Suprapubic skin (tissue), 4 donors: ENCODE measurements at places on chromosomes 2 and 18. TPM values are rescaled to one million over a fixed set of nuclear protein-coding genes. Genes with fewer than 3 reads are reported as not detected.

GRCh38 chr2:47201224-47201623, 46.1 kb upstream of the STPG4 start:
- no peak overlapping the region for H3K4me3 ChIP-seq
- H3K27ac ChIP-seq, result no peak overlapping the region
- DNase-seq, result no peak
- H3K36me3 ChIP-seq, result no peaks in the 10 kb centered on the region
- no peaks in the 10 kb centered on the region for H3K27me3 ChIP-seq

DNA sequence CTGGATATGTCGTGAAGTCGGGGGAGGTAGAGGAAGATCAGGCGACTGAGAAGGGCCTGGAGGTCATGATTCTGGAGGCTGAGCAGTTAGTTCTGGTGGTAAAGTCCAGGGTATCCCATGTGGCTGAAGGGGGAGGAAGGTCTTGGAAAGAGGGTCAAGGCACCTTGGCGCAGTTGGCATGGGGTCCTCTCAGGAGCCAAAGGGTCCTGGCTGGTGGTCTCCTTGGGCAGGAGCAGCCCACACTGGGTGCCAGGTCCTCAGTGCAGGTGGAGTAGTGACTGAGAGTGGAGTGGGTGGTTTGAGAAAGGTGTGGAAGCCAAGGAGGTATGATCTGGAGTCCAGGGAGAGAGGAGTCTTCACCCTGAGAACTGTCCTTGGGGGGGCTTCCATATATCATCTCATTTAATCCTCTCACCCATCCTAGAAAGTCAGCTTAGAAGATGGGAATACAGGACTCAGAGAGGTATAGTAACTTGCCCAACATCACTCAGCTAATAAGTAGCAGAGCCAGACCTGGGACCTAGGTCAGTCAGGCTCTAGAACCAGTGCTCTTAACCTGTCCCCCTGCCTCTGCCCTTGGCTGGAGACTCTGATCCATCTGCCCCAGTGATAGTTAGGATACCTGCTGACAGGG, 24.5 kb downstream of the FBXO41 start:
- H3K4me1 ChIP-seq, result no peaks in the 10 kb centered on the region
- no peak overlapping the region for H3K27ac ChIP-seq
- no peak for DNase-seq
- peaks cover 3% of the 10 kb centered on the region for H3K36me3 ChIP-seq

DNA sequence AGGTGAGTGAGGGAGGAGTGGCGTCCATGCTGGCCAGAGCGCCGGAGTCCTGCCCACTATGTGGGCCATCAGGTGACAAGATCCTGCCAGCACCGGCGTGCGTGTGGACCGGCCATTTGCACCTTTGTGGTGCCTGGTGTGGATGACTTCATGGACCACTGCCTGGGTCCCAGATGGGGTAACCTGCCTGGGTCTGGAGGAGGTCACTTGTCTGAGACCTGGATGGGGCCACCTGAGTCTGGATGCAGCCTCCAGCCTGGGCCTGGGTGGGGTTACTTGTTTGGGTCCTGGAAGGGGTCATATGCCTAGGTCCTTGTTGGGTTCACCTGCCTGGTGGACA, 299.6 kb downstream of the NDUFA10 start:
- peaks cover 5% of the 10 kb centered on the region for H3K27me3 ChIP-seq
- peaks cover 35% of the 10 kb centered on the region for H3K4me1 ChIP-seq
- no peak overlapping the region for H3K4me3 ChIP-seq
- H3K27ac ChIP-seq, result no peak overlapping the region

- H3K27ac ChIP-seq, result no peak overlapping the region
- DNase-seq, result no peak
- H3K36me3 ChIP-seq, result no peaks in the 10 kb centered on the region
- H3K4me1 ChIP-seq, result peaks cover 5% of the 10 kb centered on the region
Observed at GRCh38 chr18:44878335-44878734, 197.6 kb downstream of the SETBP1 start.

DNA sequence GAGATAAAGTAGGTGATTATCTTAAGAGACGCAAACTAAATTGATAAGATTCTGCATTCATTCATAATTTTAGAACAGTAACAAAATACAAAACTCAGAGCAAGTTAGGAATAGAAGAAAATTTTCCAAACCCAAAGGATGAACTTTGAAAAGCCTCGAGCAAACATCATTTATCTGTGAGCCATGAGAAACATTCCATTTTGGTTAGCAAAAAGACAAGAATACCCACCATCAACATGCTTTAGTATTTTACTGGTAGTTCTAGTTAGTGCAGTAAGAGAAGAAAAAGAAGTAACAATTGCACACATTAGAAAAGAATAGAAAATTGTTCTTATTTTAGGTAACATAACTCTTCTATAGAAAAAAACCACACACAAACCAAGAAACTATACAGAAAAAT, 291.3 kb upstream of the TCF4 start:
- no peak for DNase-seq
- H3K27me3 ChIP-seq, result peaks cover 3% of the 10 kb centered on the region
- no peaks in the 10 kb centered on the region for H3K36me3 ChIP-seq
- H3K4me1 ChIP-seq, result no peaks in the 10 kb centered on the region

- H3K4me3 ChIP-seq, result no peak overlapping the region
- no peaks in the 10 kb centered on the region for H3K27me3 ChIP-seq
- H3K36me3 ChIP-seq, result no peaks in the 10 kb centered on the region
- no peak overlapping the region for H3K27ac ChIP-seq
- no peak for DNase-seq
Observed at GRCh38 chr2:236775511-236775910, 205.9 kb downstream of the ACKR3 start.

GRCh38 chr2:192004188-192004963, 157.5 kb upstream of the CAVIN2 start:
- no peaks in the 10 kb centered on the region for H3K36me3 ChIP-seq
- H3K27ac ChIP-seq, result no peak overlapping the region
- no peak for DNase-seq
- H3K27me3 ChIP-seq, result no peaks in the 10 kb centered on the region
- no peaks in the 10 kb centered on the region for H3K4me1 ChIP-seq
- H3K4me3 ChIP-seq, result no peak overlapping the region

DNA sequence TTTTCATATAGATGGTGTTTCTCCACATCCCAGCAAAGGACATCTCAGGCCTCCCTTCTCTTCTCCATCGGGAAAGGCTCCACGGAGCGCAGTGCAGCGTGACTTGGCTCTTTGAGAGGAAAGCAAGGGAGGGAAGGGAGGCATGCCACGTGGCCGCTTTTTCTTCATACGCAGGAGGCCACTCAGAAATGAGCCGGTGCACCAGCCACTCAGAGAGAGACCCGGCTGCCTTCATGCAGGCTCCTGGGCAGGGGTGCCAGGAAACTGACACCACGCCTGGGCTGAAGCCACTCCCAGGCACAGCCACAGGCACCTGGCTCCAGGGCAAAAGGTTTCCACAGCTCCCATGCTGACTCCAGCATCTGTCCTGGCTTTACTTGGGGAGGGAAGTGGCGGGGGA, 11.1 kb upstream of the LOXHD1 start:
- H3K27me3 ChIP-seq, result no peaks in the 10 kb centered on the region
- no peaks in the 10 kb centered on the region for H3K4me1 ChIP-seq

GRCh38 chr2:58182527-58182926, 58.6 kb downstream of the FANCL start:
- H3K4me1 ChIP-seq, result no peaks in the 10 kb centered on the region
- no peak overlapping the region for H3K27ac ChIP-seq
- DNase-seq, result no peak
- no peaks in the 10 kb centered on the region for H3K27me3 ChIP-seq

- no peak overlapping the region for H3K4me3 ChIP-seq
- H3K27ac ChIP-seq, result no peak overlapping the region
Observed at GRCh38 chr18:3794537-3795348, 344.8 kb downstream of the TGIF1 start.

DNA sequence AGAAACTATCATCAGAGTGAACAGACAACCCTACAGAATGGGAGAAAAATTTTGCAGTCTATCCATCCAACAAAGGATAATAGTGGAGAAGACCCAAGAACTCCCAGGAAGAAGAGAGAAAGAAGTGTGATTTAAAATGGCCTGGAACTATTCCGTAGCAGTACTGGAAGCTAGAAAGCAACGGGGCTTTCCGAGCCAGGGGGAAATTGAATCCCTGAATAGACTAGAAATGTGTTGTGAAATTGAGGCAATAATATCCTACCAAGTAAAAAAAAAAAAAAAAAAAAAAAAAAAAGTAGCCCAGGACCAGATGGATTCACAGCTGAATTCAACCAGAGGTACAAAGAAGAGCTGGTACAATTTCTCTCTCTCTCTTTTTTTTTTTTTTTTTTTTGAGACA, 69.3 kb downstream of the FARP2 start:
- no peak overlapping the region for H3K4me3 ChIP-seq
- no peaks in the 10 kb centered on the region for H3K27me3 ChIP-seq
- H3K27ac ChIP-seq, result no peak overlapping the region
- H3K36me3 ChIP-seq, result peaks cover 45% of the 10 kb centered on the region
- no peaks in the 10 kb centered on the region for H3K4me1 ChIP-seq

GRCh38 chr18:9848170-9848879, 37.4 kb upstream of the TXNDC2 start:
- DNase-seq, result no peak
- H3K4me3 ChIP-seq, result no peak overlapping the region
- H3K27me3 ChIP-seq, result no peaks in the 10 kb centered on the region
- H3K27ac ChIP-seq, result no peak overlapping the region

DNA sequence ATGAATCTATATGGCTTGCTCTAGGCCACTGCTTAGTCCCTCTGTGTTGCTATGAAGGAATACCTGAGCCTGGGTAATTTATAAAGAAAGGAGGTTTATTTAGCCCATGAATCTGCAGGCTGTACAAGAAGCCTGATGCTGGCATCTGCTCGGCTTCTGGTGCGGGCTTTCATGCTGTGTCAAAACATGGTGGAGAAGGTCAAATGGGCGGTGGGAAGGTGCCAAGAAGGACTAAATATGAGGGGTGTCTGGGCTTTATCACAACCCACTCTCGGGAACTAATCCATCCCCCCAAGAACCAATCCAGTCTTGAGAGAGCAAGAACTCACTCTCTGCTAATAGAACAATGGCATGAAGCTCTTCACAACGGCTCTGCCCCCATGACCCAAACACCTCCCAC, 481.6 kb downstream of the EIPR1 start:
- no peak for DNase-seq
- no peaks in the 10 kb centered on the region for H3K4me1 ChIP-seq

GRCh38 chr2:21261591-21261990, 137.8 kb downstream of the TDRD15 start:
- DNase-seq, result no peak
- H3K27ac ChIP-seq, result no peak overlapping the region
- no peaks in the 10 kb centered on the region for H3K27me3 ChIP-seq

GRCh38 chr18:10032331-10033015, 118.7 kb downstream of the VAPA start:
- peak; percentile 69 for DNase-seq
- no peaks in the 10 kb centered on the region for H3K36me3 ChIP-seq
- H3K27me3 ChIP-seq, result no peaks in the 10 kb centered on the region
- peaks cover 28% of the 10 kb centered on the region for H3K4me1 ChIP-seq

DNA sequence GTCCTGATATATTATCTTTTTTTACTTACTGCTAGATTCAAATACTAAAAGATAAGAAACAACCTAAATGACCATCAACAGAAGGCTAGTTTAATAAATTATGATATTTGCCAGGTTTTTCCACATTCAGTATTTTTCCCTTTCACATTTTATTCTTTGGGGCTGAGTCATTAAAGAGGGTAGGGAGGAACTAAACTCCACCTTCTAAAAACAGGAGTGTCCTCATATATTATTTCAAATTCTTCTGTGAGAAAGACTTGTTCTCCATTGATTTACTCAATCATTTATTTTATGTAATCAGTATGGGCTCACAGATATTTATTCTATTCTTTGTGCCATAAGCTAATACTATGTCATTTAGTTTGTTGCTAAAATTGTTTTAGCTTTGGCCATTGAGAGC, 9.0 kb downstream of the HDHD2 start:
- H3K4me1 ChIP-seq, result no peaks in the 10 kb centered on the region
- H3K36me3 ChIP-seq, result peaks cover 4% of the 10 kb centered on the region
- H3K4me3 ChIP-seq, result no peak overlapping the region
- DNase-seq, result no peak
- no peaks in the 10 kb centered on the region for H3K27me3 ChIP-seq

DNA sequence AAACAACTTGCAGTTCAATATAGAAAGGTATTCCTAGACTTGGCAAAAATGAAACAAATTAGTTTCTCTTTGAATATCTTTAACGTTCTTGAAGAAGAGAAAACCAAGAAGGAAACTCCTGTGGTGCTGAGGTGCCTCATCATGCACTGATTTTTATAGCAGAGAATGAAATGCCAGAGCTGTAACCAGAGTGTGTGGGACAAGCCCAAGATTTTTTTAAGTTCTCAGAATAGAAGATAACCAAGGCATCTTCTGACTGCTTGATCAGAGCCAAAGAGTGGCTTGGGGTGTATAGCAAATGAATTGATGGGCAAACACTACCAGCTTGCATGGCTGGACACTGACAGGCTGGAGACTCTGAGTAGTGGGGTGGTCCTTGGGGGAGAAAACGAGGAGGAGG, 7.9 kb downstream of the FHOD3 start:
- H3K27ac ChIP-seq, result no peak overlapping the region
- no peaks in the 10 kb centered on the region for H3K36me3 ChIP-seq
- peaks cover 2% of the 10 kb centered on the region for H3K4me1 ChIP-seq
- DNase-seq, result no peak

DNA sequence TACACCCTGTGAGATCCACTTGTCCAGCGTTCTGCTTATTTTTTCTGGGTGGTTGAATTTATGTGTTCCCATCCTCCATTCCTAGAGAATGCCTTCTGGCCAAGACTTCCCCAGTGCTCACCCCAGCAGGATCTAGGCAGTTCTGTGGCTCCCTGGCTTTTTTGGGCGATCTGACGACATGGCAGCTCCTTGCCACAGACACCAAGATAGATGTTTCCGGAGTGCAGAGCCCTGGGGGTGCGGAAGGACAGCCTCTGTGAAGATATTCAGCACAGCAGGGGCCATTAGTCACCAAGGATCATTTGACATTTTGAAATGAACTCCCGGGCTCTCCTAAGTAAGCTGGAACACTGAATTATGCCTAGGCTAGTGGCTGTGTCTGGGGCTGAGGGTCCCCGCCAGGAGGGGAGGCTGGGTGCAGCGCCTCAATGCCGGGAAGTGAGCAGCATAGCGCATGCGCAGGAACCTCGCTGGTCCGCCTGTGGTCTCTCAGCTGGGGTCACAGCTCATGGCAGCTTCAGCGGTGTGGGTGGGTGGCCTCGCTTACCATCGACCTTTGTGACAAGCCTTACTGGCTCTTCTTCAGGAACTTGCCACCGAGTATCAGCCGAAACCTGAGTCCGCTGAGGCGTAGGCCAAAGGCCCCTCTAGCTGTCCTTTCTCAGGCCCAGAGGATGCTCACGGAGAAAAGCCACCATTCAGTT, 60.3 kb downstream of the MEX3C start:
- no peak overlapping the region for H3K4me3 ChIP-seq
- H3K27me3 ChIP-seq, result no peaks in the 10 kb centered on the region
- H3K36me3 ChIP-seq, result no peaks in the 10 kb centered on the region
- no peak overlapping the region for H3K27ac ChIP-seq
- no peak for DNase-seq
- no peaks in the 10 kb centered on the region for H3K4me1 ChIP-seq

INPP5D gene
- total RNA-seq, result 14.5 TPM

REEP1 gene
- total RNA-seq, result 0.34 TPM

CD8B gene
- total RNA-seq, result 1.6 TPM

ALPP gene
- total RNA-seq, result not detected

NTSR2 gene
- not detected for total RNA-seq

SLC11A1 gene
- total RNA-seq, result 0.78 TPM

CD8B2 gene
- not detected for total RNA-seq
